ENCODE measurements at places on chromosomes 12 and 14.

- no peak for DNase-seq
These were observed 3.6 kb upstream of the KRT6A start for GRCh38 chr12:52496590-52497071.

- DNase-seq: no peak
These were observed 4.0 kb upstream of the NUAK1 start for GRCh38 chr12:106142591-106143261.

DNA sequence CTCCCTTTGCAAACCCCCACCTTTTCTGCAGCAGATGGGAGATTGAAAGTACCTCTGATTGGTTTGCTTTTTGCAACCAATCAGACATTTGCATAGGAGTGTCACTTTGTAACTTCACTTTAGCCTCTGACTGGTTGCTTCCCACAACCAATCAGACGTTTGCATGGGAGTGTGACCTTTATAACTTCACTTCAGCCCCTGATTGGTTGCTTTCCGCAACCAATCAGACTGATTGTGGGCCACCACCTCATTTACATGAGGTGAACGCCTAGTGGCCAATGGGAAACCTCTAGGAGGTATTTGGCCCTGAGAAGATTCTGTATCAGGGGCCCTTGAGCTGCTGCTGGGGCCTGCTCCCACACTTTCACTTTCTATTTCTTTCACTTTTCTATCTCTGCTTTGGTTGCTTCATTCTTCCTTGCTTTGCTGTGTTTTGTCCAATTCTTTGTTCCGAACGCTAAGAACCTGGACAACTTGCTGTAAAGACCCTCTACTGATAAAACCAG lies 106.0 kb upstream of the PRICKLE1 start:
- DNase-seq: no peak

GRCh38 chr12:7113389-7113871 lies 4.4 kb upstream of the C1RL start:
- DNase-seq: peak; percentile 61

DNA sequence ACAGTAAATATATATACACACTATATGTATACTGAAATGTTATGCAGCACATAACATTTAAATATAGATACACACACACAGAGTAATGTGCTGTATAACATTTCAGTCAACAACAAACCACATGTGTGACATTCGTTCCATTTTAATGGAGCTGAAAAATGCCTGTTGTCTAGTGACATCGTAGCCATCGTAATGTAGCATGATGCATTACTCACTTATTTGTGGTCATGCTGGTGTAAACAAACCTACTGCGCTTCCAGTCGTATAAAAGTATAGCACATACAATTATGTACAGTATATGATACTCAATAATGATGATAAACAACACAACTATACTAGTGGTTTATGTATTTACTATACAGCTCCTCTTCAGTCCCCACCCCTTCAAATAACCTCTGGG lies 119.0 kb upstream of the SLC38A4 start:
- DNase-seq: no peak

DNA sequence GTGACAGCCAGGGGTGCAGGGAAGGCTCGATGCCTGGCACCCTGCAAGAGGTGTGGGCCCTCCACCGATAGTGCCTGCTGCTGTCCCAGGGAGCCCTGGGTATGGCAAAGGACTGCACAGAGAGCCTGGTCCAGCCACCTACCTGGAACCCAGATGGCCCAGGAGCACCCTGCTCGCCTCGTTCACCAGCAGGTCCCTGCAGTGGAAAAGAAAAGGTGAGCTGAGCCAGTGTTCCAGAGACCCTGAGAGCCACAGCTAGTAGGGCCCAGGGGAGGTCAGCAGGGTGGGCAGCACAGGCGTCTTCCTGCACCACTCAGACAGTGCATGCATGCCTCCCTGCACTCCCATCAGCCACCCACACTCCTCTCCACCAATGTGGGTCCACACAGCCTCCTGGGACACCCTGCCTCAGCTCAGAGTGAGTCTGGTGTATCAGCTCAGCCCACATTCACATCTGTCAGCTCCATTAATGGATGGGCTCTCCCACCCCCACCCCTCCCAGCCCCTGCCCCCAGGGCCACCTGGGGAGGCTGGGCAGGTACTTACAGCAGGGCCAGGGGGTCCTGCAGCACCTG lies 20.2 kb downstream of the TMEM106C start:
- no peak for DNase-seq

DNA sequence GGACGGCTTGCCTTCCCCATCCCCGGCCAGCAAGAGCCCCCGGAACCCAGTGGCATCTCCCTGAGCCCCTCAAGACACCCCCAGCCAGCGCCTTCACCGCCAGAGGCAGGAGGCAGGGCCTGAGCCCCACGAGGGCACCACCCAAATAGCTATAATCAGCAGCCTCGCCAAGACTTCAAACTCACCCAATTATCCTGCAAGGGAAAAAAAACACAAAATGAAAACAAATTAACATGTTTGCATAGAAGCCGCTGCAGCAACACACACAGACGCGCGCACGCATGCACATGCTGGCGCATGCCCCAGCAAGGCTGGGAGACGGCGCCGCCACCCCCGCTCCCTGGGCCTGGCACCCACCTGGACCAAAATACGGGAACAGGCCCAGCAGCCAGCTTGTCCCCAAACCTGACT lies 15.8 kb downstream of the FAM222A start:
- no peak for DNase-seq

DNA sequence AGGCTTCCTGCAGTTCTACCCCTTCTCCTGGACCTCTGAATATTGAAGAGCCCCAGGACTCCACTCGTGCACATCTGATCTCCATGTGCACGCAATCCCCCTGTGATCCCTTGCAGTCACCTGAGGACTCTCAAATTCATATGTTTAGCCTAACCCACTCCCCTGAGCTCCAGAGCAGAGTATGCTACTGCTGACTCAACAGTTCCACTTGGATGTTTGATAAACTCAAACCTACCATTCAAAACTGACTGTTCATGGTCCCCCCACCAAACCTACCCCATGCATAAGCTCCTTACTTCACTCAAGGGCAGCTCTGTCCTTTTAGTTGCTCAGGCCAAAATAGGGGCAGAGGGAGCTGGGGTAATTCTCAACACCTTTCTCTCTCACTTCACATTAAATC lies 96.0 kb downstream of the DNAI7 start:
- no peak for DNase-seq

Measured in activated CD4-positive, alpha-beta T cell treated with anti-CD3 and anti-CD28 coated beads, Interleukin-2, amount 10 ng/mL, durations not matched to agents 7 days and 5 days (primary cell).